ENCODE measurements at places on chromosomes 12 and 14. TPM values are rescaled to one million over a fixed set of nuclear protein-coding genes. Genes with fewer than 3 reads are reported as not detected.
A peak's percentile ranks its signal among the peaks of the same experiment; 100 is the strongest.

Gene POTEM
- total RNA-seq = not detected

Gene COL2A1
- total RNA-seq = not detected

Gene NOVA1
- total RNA-seq = not detected

Gene CTSG
- not detected for total RNA-seq

Gene BMP4
- 48.2 TPM for total RNA-seq

Gene SERPINA3
- total RNA-seq = under 0.01 TPM

GRCh38 chr12:117901631-117902030 is 67.2 kb downstream of the KSR2 start:
- no peak for DNase-seq

DNA sequence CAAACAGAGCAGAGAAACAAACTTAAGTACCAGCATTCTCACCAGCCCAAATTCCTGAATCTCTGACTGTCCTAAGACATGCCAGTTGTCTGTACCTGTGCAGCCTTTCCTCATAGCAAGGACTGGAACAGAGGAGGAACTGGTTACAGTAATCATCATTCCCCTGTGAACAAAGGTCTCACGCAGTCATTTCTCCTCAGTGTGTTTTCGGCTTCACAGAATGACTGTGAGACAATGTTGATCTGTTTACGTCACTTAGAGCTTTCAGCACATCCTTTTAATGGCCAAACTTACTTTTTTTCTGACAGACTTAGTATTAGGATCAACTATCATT is 169.0 kb downstream of the FBXL14 start:
- no peak for DNase-seq

DNA sequence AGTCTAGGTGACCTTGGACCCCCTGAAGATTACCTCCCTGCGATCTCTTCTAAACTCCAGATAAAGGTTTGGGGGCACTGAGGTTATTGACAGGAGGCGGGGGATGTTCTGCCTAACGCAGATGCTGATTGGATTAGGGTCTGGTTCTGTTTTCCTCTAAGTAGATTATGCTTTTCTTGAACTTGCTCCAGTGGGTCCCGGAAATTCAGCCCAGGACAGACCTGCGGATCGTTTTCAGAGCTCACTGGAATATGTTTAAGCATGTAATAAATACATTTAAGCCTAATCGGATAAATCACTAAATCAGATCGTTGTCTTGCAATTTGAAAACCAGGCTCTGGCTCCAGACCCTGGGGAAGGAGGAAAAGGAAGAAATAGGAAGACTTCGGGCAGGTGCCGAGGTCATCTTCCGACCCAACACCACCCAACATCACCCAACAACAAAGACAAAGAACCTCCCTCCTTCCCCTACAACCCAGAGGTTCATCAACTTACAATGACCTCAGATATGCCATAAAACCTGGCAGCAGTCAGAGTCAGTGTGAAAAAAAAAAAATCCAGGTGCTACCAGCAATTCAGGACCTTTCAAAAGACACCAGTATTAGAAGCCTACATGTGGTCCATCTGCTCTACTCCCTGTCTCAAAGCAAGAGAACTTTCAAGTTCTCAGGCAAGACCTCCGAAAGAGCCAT is 148.4 kb downstream of the KSR2 start:
- DNase-seq = no peak

DNA sequence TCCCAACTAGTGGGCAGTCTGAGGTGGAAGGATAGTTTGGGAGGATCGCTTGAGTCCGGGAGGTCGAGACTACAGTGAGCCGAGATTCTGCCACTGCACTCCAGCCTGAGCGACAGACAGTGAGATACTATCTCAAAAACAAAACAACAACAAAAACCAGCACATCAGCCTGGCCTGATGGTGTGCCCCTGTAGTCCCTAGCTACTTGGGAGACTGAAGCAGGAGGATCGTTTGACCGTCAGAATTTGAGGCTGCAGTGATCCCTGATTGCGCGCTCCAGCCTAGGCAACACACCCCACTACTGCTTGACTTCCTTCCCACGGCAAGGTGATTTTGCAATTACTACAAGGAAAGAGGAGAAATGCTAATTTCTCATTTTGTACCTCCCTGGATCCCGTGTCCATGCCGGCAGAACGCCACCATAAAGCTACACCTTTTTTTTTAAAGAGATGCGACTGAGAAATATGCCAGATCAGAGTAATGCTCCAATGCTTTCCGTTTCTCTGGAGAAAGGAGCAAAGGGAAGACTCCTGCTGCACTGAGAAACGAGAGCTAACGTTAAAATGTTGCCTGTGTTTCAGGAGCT is 672 bp upstream of the SCFD1 start:
- peak; percentile 19 for DNase-seq

- no peak for DNase-seq
These were observed 45.0 kb downstream of the LRTM2 start for GRCh38 chr12:1865284-1865866.

- DNase-seq = peak; percentile 58
These were observed 1.4 kb downstream of the ACAD10 start for GRCh38 chr12:111687255-111687654.

DNA sequence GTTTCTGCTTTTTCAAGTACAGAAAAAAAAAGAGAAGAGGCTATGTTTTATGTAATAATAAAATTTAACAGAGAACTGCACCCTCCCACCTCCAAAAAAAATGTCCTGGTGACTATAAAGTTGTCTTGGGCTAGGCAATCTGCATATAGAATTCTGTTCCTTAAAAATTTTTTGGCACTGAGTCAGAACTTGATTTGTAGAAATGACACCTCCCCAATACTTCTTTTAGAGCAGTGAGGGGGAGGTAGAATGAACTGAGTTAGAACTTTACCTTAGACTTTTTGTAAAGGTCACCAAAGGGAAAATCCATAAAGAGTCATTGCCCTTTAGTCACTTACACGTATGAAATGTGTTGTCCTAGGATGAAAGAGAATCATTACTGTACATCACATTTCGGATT is 80.0 kb downstream of the BTG1 start:
- DNase-seq = no peak

DNA sequence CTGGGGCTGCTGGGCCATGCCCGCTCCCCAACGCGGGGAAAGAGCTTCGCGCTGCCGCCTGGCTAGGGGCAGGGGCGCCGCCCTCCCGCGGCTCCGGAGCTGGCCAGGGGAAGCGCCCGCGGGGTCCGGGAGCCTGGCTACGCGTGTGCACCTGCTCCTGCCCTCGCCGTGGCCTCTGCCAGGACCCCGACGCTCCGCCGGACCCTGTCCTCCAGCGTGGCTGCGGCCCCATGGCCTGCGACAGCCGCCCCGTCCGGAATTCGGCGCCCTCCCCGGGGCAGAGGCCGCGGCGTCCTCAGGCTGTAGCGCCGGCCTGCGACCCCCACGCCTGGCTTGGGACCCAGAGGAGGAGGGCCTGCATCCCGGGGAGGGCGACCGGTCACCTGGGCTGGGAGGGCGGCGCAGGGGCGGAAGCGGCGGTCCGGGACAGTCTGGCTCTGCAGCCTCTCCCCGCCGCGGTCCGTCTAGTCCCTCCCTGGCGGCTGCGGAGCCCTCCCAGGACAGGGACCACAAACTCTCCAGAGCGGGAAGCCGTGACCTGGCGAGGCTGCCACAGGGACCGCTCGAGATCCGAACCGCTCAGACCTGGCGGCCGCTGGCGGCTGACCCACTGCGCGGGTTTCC is 85.6 kb downstream of the ALG10 start:
- DNase-seq = no peak

DNA sequence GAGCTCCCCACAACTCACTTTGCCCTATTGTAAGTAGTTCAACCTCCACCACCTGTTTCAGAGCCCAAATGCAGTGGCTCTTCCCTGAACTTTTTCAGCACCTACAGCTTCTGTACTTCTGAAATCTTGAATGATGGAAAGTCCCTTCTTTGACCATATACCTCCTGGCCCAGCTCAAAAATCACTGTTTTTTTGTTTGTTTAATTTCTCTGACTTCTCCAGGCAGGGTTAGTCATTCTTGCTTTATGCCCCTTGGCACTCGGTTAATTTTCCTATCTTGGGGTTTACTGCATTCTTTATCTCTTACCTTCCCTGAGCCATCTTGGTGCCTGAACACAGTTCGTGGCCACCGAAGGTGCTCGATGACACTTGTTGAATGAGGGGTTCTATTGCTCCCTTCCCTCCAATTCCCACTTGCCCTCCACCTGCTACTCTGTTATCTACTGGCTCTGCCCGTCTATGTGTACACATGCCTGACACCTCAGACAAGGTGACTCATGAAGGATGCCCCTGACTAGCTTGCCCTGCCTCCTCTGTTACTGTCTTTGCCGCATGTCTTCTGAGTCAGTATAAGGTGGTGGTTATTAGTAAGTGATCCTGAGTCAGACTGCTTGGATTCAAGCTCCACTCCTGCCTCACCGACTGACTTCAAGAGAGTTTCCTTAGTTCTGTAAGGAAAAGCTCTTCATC is 4.4 kb downstream of the AMHR2 start:
- DNase-seq = peak; percentile 70

DNA sequence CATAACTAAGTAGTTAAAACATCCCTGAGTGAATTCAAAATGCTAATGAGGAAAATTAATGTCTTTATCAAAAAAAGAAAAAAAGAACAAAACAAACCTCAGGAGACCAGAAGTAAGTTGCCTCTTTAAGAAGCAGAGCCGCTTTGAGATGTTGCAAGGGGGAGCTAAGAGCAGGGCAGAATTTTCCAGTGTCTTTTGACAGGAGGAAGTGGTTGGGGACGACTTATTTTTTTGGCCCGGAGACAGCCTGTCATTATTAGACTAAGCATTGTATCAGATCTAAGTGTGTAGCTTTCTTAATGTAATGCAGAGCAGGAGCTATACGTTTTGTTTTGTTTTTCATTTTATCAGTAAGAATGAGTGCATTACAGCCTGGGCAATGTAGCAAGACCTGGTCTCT is 206.6 kb downstream of the CACNA1C start:
- no peak for DNase-seq

DNA sequence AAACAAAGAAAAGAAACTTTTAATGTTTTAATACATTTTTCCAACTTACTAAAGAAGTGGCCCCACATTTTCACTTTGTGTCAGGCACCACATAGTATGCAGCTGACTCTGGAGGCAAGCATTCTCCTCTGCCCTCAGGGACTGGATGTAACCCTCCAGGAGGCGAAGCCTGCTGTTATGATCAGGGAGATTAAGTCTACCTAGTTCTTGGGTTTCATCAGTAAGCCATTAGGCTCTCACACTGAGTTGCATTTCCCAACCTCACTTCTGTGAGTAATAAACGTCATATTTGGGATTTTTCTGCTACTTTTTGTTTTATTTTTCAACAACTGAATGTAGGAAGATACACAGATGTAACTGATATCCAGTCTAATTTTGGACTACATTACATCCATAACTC is 101.2 kb upstream of the LRFN5 start:
- DNase-seq = no peak

GRCh38 chr12:1553536-1553935 is 40.8 kb downstream of the FBXL14 start:
- no peak for DNase-seq
